GF-D8 (cell line): ENCODE measurements at places on chromosomes 2 and 18.

- DNase-seq: no peak
These were observed 252.1 kb downstream of the TSN start for GRCh38 chr2:122007577-122007976.

GRCh38 chr2:32357318-32358110 is 691 bp downstream of the BIRC6 start:
- no peak for DNase-seq

DNA sequence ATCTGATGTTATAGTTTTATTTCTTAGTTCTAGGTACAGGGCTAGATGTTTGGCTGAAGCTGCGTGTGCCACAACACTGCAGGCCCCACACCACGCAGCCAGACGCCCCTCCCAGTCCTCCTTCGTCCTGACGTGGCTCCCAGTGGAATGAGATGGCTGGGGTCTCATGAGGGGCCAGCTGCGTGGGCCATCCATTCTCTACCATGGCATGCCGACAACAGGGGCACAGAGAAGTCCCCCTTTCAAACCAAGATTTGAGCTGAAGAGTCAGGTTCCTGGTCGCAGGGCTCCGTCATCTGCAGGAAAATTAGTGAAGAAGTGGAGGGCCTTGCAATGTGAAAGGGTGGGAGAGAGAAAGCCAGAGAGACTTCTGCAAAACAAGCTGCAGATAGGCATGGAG is 64.5 kb downstream of the PARD6G start:
- DNase-seq: no peak

GRCh38 chr2:36405183-36405582 is 49.6 kb downstream of the CRIM1 start:
- DNase-seq: no peak

DNA sequence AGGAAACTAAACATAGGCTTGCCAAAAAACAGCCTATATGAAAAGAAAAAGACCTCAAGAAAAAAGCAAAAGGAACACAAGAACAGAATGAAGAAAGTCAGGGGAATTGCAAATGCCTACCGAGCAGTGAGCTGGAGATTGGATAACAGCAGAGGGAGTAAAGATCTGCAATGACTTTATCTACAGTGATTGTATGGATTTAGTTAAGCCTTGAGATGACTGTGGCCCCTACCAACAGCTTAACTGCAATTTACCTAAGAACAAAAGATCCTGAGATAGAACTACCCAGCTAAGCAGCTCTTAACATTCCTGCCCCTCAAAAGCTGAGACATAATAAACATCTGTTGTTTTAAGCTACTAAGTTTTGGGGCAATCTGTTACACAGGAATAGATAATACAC is 20.5 kb downstream of the LNPK start:
- DNase-seq: no peak

DNA sequence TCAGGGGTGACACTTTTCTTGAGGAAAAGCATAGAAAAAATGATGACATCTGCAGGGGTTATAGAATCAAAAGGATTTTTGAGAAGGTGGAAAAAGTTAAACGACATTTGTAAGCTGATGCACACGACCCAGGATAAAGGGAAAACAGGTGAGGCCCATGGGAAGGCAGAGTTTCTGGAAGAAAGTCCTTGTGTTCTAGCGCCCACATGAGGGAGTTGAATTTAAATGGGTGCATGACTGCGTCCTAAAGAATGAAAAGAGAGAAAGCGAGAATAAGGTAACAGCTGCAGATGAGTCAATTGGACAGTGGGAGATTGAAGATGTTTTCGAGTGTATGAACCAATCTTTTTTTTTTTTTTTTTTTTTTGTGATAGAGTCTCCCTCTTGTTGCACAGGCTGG is 158.1 kb downstream of the GALR1 start:
- DNase-seq: no peak

GRCh38 chr18:76456018-76456750 is 38.9 kb downstream of the ZNF516 start:
- no peak for DNase-seq

- DNase-seq: no peak
These were observed 58.7 kb downstream of the SLC40A1 start for GRCh38 chr2:189521699-189522434.

DNA sequence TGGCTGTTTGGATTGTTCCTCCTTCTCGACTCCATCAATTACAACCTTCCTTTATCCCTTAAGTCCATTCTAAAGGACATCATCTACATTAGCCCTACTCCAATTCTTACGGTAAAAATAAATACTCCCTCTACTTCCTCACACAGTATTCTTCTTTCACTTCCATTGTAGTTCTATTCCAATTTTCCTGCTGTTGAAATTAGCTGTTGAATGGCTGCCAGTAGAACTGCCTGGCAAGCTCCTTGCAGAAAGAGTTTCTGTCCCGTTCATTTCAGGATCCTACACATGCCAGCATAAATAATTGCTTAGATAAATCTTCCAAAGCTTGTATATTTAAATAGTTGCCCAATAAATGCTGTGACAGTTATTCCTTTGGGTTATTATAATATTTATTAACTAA is 459.3 kb upstream of the TRIB2 start:
- no peak for DNase-seq
